Activated T-cell treated with anti-CD3 and anti-CD28 coated beads, Interleukin-2, amount 50 U/mL, for 48 hours (primary cell): ENCODE measurements at places on chromosomes 1 and 21.

DNA sequence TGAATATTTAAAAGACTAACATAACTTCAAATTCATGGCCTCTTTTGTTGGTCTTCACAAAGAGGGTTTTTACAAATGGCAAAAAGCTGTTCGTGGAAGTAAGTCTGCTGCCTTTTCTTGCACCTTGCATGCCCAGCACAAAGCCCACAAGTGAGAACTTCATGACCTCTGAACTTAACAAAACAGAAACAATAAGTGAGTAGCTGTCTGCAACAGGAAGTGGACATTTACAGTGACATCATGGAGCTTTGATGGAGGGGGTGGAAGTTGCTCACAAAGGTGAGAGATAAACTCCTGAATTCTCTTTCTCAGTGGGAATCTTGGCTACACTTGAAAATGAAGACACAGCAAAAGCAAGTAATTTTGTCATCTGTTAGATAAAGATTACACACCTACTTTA, 303.3 kb upstream of the DEPDC1 start:
- DNase-seq = no peak

DNA sequence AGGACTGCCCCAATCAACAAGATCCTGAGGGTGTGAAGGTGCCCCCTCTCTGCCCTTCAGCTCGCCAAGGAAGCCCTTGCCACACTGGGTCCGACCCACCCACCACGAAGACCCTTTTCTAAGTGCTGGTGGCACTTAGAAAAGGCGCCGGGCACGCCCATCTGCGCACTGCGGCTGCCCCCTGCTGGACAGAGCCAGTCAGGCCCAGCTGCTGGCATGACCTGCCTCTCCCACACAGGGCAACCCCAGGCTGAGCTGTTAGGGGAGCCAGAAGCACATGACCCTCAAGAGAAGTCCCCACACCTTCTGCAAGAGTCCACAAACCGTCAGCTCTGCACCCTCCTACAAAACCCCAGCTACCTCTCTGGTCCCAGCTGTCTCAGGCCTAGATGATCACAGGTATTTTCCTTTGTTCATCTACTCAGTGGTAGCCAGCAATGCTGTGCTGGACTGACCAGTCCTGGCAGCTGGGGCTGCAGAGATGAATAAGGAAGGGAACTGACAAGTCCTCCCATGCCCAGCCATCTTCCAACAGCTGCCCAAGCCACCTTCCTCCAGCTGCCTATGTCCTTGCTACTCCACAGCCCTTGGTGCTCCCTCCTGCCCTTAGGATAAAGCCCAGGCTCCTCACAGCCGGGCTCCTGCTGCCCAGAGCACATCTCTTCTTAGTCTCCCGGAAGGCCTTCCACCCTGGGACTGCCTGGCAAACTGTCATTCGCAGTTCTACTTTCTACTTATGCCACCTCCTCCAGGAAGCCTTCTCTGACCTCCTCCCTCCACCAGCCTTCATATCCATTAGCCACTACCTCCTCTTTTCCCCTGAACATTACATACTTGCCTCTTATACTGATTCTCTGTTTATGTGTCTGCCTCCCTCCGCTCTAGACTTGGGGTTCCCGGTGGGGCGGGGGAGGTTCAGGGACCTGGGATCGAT, 39.8 kb upstream of the ZC3H12A start:
- DNase-seq = peak; percentile 84

GRCh38 chr1:3664700-3665375, 12.5 kb downstream of the TP73 start:
- DNase-seq = no peak

GRCh38 chr1:29783508-29784275, 547.4 kb downstream of the PTPRU start:
- no peak for DNase-seq
